ENCODE measurements at places on chromosomes 16 and 17.

GRCh38 chr16:88005968-88006367, 54.7 kb downstream of the BANP start:
- no peak for DNase-seq

DNA sequence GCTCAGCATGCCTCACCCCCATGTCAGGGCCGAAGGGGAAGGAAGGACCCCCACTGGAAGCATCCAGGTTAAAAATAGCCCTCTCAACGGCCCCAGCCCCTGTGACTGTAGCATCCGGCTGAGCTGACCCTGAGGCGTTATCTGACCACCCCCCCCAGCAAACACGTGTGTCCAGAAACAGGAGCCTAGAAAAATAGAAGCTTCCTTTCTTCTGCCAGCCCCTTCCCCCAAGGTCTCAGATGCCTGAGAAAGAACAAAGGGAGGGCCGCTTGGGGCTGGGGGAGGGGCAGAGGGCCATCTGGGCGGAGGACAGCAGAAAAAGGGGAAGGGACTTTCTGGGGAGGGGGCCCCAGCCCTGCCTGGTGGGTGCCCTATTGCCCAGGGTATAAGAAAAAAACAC, 55.8 kb downstream of the ACTG1 start:
- no peak for DNase-seq

DNA sequence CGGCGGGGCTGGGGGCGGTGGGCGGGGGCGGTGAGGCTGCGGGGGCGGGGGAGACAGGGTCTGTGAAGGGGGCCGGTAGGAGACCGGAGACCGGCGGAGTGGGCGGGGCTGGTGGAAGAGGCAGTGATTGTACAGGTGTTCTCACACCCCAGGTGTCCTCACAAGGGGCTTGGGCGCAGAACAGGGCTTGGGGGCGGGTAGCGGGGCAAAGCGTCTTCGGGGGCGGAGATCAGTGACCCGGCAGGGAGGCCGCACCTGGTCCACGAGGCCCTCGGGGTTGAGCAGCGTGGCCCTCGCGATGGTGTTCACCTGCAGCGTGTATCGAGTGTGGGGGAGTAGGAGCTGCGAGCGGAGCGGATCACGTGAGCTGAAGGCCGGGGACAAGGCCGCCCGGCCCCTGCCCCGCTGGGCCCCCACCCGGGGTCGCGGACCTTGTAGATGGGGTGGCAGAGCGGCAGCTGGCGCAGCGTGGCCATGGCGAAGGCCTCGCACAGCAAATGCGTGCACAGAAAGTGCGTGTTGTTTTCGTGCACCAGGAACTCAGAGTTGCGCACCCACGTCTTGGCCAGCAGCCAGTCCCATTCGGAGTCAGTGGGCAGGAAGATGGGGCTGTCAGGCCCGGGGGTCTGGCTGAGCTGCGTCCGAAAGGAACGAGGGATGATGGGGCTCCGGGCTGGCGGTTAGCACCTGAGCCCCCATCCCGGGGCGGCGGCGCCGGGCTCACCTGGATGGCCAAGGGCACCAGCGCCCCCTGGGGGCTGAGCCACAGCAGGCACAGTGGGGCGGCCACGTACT, 8.5 kb downstream of the ALOXE3 start:
- peak; percentile 55 for DNase-seq

DNA sequence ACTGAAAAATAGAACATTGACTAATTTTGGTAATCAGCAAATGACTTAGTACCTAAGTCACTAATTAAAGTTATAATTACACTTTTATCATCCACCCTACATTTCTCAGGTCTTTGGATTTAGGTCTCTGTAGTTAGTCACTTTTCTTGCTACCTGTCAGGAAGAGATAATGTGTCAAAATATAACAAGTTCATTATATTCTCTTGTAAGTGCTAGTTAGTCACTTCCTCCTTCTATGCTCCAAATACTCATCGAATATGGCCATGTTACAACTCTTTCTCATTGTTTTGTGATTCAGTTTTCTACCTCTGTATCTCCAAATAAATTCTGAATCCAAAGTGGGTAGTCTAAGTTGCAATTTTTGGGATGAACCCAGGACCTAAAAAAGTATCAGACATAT, 163.5 kb upstream of the KIF2B start:
- no peak for DNase-seq

DNA sequence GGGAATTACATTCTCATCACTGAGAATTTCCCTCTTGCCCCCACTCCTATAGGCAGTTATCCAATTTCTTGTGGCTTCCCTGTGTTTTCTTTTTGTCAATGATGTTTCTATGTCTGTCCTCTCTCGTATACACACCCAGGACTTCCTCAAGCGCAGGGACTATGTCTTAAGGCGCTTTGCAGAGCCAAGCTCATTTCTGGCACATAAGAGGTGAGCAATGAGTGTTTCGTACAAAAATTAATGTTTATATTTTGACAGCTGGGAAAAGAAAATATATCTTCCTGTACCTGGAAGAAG, 947 bp downstream of the DDX42 start:
- no peak for DNase-seq

DNA sequence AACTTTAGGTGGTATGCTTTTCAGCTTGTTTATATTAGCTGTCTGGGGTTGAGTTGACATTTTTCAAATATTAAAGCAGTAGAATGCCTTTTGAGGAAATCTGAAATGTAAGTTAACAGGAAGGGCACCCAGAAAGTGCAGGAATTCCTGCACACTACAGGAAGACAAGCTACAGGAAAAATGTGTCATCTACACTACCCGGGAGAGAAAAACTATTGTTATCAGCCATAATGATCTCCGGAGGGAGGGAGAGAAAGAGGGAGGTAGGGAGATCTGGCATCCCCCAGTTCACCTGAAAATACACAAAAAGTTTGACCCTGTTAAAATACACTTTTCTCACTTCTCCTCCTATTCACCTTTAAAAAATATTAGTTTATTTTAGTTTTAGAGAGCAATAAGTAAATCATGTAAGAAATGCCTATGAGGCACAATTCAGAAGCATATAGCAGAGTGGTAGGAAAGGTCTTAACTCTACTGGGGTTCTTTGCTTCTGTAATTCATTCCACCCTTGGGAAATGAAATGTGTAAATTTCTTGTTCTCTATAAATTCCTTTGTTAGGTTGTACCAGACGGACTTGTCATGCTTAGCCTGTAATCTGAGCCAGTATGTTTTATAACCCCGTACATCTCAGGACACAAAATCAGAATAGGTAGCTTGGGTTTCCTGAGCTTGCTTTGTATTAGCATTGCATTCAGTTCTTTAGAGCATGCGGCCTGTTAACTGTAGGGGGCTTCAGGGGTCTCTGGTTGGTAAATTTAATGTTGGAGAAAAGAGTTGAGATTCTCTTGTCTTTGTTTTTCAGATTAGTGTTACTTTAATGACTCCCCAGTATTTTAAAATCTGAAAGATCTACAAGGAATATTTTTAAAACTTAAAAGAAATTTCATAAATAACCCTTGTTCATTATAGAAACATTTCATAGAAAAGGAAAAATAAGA, 3.3 kb downstream of the MAP2K6 start:
- no peak for DNase-seq

- DNase-seq: no peak
These were observed 59.4 kb upstream of the ALOX12 start for GRCh38 chr17:6936370-6937028.

GRCh38 chr16:73069581-73070262, 21.8 kb upstream of the ZFHX3 start:
- no peak for DNase-seq

DNA sequence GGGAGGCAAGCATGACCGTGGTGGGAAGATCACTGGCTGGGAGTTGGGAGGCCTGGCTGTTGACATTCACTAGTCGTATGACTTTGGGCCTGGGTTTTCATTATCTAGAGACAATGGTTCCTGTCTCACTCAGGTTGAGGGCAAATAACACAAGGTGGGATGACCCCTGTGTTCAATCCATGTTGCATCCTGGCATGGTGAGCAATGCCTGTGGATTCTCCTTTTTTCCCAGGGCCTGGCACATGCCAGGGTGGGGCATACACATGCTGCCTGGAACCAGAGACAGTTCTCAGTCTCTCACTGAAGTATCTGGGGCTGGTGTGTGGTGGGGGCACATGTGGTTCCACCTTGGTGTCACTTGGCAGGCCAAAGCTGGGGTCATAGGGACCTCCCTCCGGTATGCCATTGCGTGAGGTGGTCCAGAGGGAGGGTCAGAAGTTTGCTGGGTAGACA, 5.4 kb downstream of the THRA start:
- DNase-seq: no peak

- DNase-seq: no peak
These were observed 313.8 kb downstream of the C16orf95 start for GRCh38 chr16:87003414-87003755.

- no peak for DNase-seq
These were observed 85.6 kb downstream of the TTC19 start for GRCh38 chr17:16085066-16085699.

DNA sequence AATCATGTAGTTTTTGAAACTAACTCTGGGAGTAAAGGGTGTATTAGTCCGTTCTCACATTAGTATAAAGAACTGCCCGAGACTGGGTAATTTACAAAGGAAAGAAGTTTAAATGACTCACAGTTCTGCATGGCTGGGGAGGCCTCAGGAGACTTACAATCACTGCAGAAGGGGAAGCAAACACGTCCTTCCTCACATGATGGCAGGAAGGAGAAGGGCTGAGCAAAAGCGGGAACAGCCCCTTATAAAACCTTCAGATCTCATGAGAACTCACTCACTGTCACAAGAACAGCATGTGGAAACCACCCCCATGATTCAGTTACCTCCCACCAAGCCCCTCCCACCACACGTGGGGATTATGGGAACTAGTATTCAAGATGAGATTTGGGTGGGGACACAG, 256.5 kb upstream of the TNRC6C start:
- no peak for DNase-seq

DNA sequence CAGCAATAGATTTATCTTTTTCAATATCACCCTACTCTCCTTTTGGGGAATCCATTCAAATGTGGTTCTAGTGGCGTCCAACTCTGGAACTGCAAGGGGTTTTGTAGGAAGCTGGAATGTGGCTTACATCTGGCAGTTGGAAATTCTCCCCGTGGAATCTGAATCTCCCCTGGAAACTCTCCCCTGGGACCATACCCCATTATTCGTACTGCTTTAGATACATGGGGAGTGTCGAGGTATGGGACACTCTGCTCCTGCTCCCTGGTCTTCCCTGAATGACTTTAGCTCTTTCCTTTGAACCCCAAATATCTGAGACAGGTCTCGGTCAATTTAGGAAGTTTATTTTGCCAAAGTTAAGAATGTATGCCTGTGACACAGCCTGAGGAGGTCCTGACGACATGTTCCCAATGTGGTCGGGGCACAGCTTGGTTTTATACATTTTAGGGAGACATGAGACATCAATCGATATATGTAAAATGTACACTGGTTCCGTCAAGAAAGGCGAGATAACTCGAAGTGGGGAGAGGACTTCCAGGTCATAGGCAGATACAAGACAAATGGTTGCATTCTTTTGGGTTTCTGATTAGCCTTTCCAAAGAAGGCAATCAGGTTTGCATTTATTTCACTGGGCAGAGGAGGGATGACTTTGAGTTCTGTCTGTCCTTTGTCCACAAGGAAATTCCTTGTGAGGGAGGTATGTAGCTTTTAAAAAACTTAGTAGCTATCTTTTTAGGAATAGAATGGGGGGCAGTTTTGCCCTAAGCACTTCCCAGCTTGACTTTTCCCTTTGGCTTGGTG, 89.1 kb upstream of the CORO6 start:
- no peak for DNase-seq

GRCh38 chr16:8712589-8713361, 38.4 kb downstream of the ABAT start:
- no peak for DNase-seq

DNA sequence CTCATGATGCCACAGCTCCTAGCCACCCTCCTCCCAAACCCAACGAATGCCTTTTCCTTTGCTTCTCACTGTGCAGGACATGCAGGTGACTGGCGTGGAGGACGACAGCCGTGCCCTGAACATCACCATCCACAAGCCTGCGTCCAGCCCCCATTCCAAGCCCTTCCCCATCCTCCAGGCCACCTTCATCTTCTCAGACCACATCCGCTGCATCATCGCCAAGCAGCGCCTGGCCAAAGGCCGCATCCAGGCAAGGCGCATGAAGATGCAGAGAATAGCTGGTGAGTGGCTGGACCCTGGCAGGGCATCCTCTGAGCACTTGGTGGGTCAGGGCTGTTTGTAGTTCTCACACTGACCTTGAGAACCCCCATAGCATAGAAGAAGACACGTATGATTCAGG, 132.3 kb downstream of the SOCS1 start:
- no peak for DNase-seq

DNA sequence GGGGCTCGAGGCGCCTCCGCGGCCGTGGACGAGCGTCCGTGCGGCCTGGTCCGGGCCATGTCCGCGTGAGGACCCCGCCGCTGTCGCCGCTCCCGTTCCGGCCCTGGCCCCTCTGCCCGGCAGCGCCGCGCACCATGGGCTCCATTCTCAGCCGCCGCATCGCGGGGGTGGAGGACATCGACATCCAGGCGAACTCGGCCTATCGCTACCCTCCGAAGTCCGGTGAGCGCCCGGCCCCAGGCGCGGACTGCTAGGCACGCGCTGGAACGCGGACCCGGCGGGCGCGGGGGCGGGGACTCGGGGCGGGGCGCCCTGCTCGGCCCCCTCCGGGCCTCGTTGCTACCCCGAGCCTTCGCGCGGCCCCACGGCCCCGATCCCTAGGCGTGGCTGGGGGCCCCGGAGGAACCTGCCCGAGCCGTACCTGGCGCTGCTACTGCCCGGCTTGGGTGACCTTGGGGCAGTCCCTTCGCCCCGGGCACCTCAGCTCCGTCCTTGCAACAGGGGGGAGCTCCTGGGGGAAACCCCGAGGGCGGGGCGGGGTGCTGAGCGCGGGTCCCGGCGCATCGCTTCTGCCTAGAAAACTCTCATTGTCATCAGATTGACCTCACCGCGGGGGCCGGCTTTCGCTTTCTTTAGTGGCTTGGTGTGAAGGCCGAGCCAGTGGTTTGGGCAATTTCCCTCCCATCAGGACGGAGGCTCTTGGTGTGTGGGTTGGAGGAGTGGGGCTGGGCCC, 367 bp downstream of the MGRN1 start:
- DNase-seq: peak; percentile 41

- no peak for DNase-seq
These were observed 8.8 kb upstream of the ZFP1 start for GRCh38 chr16:75139498-75139897.

- no peak for DNase-seq
These were observed 2.8 kb downstream of the DBNDD1 start for GRCh38 chr16:90016339-90016950.

DNA sequence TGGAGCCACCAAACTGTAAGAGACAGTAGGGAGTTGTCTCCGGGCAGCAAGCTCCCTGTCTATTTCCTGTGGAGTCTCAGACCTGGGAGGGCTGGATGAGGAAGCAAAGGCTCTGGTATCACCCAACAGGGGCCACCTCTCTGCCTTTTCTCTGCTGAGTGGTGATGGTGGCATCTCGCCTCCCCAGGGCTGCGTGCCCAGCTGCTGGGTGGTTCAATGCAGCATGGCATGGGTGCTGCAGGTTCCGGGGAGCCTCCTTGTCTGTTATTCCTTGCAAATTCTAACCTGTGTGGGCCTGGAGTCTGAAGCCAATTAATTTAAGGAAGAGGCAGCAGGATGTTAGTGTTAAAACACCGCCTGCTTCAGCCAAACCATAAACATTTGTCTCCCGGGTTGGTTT, 78.2 kb downstream of the CCDC182 start:
- no peak for DNase-seq
